ENCODE measurements at places on chromosomes 4 and X.

- no peak for DNase-seq
Observed at GRCh38 chr4:148847544-148848255, 405.5 kb upstream of the NR3C2 start.

DNA sequence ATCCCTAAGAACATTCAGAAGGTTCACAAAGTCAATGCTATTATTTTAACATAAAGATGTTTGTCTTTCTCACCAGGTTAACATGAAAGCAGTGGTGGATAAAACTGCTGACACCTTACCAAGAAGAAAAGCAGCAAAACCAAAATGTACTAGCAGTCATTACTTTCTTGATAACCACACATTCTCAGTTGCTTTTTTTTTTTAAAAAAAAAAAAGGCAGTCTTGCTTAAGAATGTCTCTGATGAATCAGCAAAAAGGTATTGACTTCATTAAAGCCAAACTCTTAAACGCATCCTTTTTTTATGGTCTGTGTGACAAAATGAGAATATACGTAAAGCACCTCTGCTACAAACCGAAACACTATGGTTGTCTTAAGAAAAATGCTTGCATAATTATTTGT lies 31.9 kb downstream of the CDKL2 start:
- DNase-seq, result peak; percentile 92

GRCh38 chrX:65752294-65752693 lies 84.8 kb downstream of the MSN start:
- DNase-seq, result no peak

- DNase-seq, result no peak
Observed at GRCh38 chr4:108352664-108353308, 184.1 kb upstream of the LEF1 start.

All from renal cortical epithelial cell (primary cell).